Natural killer cell (primary cell): ENCODE measurements at places on chromosomes 3 and 15. TPM values are rescaled to one million over a fixed set of nuclear protein-coding genes. Genes with fewer than 3 reads are reported as not detected.

TLR9 gene
- total RNA-seq: 0.21 TPM

COLQ gene
- 55.8 TPM for total RNA-seq

GOLGA8Q gene
- total RNA-seq: 17.3 TPM

FGF12 gene
- not detected for total RNA-seq

- DNase-seq: no peak
Observed at GRCh38 chr15:48710952-48711495, 65.5 kb upstream of the FBN1 start.

DNA sequence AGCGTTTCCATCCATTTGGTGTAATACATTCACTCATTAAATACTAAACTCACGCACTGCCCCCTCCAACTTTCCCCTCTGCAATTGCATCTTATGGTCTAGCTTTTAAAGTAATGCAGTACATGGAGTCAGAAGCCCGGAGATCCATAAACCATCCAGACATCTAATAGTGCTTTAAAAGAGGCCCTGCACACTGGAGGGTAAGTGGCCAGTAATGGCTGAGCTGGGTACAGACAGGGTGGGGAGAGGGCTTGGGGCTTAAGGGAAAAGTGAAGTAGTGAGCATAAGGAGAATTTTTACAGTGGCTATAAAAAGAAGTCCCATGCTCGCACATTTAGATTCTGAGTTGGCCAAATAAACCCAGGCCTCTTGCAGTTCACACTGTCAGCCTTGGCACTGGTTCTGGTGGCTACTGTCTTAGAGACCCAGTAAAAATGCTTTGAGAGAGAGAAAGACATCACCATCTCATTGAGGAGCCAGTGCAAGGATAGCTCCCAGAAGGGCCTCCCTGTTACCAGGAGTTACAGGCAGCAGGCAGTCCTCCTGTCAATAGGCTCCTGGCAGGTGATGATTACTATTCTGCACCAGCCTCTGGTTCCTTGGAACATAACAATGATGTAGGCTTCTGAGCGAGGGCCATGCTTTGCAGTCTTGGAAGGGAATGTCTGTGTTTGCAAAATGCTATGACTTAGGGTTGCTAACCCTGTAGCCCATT, 112.6 kb upstream of the NEO1 start:
- no peak for DNase-seq

DNA sequence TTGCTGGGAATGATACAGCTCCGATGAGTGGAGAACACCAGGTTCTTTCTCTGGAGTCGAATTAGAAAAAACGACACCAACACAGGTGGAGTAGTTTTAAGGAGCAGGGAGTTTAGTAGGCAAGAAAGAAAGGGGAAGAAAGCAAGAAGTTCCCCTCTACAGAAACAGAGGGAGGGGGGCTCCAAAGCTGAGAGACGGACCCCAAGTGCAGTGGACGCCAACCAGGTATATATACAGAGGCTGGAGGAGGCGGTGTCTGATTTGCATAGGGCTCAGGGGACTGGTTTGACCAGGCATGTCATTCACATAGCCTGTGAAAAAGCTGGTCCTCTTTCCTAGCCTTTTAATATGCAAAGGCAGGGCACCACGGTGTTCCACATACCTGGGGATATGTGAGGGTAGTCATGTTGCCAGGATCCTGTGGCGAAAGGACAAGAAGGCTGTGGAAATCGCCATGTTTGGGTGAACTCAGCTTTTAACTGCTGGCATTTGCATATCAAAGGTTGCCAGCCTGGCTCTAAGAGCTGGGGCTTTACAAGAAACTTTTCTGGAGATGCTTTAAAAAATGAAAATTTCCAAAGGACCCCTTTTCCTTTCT, 887.4 kb upstream of the EPHA6 start:
- DNase-seq: no peak

DNA sequence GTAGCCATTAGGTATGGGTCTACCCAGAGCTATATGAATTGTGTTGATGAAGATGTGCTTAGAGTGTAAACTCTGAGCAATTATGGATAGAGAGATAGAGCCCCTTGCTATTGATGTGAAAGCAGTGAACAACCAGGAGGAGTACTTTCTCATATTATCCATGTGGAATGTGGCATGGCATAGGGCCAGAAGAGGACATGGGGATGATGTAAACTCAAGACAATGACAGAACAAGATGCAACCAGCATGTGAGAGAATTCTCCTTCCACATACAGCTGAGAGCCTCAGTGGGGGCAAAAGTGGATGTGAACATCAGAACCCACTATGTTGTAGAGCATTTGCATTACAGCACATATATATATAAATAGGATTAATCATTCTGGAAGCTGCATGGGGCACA, 36.4 kb upstream of the BNC1 start:
- no peak for DNase-seq

- no peak for DNase-seq
Observed at GRCh38 chr3:178084938-178085816, 451.1 kb upstream of the KCNMB2 start.

- DNase-seq: no peak
Observed at GRCh38 chr15:23561914-23562313, 3.6 kb upstream of the MKRN3 start.

DNA sequence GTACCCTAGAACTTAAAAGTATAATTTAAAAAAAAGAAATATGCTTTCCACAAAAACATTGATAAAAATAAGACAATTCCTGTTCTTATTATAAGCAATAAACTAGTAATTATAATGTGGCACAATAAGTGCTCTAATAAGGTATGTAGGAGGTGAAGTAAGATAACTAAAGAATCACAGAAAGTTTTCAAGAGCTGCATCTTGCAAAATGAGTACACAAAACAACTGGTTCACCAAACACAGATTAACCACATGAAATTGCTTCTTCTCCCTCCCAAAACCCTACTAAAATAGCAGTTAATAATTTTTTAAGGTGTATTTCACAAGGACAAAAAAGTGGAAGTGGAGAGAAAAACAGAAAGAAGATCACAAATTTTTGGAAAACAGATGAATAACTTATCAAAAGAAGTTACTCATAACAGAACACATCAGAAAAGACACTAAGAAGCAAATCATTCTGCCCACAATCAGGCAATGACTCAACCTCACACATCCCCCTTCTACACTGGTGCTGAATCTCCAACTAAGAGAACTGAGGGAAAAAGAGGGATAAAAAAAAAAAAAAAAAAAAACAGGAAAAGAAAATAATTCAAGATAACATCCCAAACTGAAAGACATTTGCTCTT, 64.2 kb downstream of the TBC1D5 start:
- no peak for DNase-seq

GRCh38 chr3:71703797-71704196, 21.4 kb downstream of the EIF4E3 start:
- no peak for DNase-seq
